Mesenteric fat pad (tissue), 1 donor: ENCODE measurements at places on chromosomes 1 and 21.
A peak's percentile ranks its signal among the peaks of the same experiment; 100 is the strongest.

GRCh38 chr21:46038341-46038829 is 56.8 kb downstream of the COL6A1 start:
- DNase-seq = no peak

DNA sequence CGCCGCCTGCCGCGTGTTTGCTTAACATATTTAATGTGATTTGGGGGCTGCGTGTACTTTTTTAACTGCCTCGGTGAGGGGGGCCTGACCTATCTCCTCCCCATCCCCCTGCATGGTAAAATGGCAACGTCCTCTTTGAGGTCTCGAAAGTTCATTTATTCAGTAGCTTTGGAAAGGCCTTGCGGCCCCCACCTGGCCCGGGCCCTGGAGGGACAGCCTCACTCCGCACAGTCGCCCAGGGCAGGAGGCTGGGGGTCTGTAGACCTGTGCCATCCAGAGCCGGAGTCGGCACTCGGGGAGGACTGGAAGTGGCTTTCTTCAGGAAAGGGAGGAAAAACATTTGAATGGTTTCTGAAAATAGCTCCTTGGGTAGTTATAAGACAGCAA is 38.0 kb upstream of the ACTRT2 start:
- DNase-seq = peak; percentile 55

DNA sequence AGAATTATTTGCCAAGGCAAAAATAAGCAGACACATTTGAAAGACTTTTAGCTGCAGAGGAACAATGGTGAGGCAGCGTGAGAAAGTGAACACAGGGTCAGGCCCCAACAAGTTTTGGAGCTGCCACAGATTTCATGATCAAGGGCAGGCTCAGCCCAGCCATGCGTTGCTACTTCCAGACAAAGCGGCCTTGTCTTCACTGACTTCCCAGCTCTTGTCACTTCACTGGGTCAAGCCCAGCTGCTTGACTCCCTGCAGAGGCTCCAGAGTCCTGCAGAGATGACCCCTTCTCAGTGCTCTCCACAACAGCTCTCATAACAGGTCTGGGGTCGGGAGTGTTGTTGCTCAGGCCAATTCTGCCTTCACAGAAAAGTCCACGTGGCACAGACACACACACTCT is 35.8 kb downstream of the HHAT start:
- no peak for DNase-seq

DNA sequence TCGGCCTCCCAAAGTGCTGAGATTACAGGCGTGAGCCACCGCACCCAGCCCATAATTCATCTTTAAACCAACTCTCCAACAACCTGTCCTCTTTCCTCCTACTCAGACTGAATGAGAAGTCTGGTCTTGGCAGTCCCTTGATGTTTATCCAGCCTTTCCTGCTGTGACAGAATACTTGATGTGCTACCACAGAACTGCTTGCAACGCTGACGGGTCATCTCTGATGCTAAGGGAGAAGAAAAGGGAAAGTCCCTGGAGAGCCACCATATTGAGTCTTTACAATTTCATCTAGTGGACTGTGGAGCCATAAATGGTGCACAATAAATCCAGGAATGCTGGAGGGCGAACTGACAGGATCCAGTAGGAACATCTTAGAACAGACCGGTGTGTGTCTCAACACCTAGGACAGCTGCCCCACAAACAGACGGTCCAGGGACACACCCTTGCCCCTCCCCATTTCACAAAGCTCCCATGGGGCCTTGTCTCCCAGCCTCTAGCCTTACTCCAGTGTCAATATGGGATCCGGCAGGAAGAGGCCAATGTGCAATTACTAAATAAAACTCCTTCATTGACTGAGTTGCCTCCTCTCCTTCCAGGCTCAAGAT is 30.7 kb downstream of the JAK1 start:
- DNase-seq = no peak

- no peak for DNase-seq
These were observed 19.3 kb downstream of the OBSCN start for GRCh38 chr1:228226956-228227791.

DNA sequence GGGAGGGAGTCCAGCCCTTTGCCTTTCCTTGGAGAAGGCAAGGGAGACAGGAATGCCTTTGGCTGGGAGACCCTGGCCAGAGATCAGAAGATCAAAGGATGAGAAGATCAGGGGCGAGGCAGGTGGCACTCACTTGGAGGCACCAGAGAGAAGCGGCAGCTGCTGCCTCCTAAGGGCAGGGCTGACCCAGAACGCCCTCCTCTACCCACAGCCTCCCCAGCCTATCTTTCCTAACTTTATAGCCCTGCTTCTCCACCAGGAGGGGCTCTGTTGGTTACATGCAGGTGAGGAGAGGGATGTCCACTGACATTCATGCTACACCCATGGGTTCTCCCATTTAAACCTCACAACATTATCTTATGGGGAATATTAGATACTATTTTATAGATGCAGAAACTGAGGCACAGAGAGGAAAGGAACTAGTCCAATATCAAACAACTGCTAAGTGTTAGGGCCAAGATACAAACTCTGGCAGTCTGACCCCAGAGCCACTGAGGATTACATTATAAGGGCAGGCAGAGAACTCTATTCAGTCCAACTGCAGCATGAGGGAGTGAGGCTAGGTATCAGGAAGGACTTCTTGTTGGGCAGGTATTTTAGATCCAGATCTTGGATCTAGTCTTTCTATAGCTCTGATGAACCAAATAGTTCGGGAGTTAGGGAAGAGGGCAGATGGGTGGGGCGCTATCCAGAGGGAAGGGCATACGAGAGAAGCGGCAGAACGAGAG is 19.9 kb downstream of the LGR6 start:
- DNase-seq = no peak

DNA sequence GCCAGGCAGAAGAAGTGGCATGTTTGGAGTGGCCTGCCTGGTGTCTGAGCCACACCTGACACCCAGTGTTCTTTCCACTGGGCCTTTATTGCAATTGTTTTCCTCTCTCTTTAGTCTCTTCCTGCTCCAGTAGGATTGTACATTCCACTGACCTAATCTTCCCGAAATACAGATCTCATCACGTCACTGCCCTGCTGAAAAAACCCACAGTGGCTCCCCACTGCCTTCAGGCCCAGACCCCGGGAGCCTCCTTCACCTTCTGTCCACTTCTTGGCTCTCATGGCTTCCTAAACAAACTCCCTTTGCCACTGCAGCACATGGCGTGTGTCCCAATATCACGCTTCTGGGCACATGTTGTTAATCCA is 25.3 kb upstream of the ATP5PO start:
- DNase-seq = no peak

- DNase-seq = no peak
These were observed 492.4 kb downstream of the PTPRU start for GRCh38 chr1:29728703-29729102.

GRCh38 chr1:234256359-234256758 is 116.9 kb upstream of the COA6 start:
- no peak for DNase-seq

- no peak for DNase-seq
These were observed 15.6 kb upstream of the MYOCOS start for GRCh38 chr1:171606402-171606941.

DNA sequence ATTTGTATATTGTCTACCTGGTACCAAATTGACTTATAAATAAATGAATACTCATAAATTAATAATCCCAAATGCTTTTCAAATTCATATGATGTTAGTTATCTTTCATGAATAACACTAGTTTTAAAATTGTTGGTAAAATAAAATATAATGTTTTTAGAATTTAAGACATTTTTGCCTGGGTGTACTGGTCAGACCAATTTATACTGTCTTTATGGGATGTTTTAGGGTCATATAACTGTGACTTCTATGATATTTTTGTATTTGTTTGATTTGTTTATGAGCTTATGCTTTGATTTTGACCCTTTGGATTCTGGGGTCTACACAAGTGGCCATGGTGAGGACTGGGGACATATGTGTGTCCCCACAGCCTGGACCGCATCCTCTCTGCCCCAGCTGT is 54.1 kb upstream of the KLHDC7A start:
- no peak for DNase-seq

GRCh38 chr1:112546076-112546475 is 37.3 kb downstream of the WNT2B start:
- no peak for DNase-seq

DNA sequence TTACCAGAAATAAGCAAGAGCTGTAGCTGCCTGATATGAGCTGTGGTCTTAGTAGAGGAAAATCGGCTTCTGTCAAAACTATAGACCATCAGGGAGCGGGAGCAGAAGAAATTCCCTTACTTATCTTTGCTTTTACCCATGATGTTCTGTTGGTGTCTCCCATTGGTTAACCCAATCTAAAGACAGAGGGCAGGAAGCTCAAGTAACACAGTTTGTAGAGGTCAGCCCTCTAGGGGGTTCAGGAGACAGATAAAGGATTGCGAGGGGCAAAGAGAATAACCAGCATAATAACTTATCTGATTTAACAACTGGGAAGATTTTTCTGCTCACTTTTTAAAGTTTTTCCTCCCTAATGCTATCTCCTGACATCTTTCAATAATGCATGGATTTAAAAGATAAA is 142.4 kb downstream of the NTMT2 start:
- DNase-seq = no peak

DNA sequence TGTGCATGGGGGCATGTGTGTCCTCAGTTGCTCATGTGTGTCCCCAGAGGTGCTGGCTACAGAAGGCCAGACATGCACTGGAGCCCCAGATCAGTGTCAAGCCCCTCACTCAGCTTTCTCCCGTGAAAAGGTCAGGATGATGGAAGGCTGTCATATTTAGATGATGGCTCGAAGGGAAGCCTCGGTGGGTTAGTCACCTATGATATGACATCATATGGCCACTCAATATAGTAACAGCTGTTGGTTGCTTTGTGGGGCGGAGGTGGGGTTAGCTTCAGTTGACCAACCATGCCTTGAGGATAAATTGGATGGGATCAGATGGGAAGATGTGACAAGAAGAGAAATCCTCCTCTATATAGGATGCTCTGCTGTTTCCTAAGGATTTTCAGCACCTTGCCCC is 43.5 kb upstream of the ATF3 start:
- no peak for DNase-seq

GRCh38 chr1:113452921-113453770 is 62.8 kb downstream of the MAGI3 start:
- no peak for DNase-seq

GRCh38 chr1:158146739-158147138 is 34.0 kb upstream of the CD1D start:
- DNase-seq = no peak

GRCh38 chr1:55061706-55062321 is 22.5 kb downstream of the PCSK9 start:
- DNase-seq = no peak

- DNase-seq = no peak
These were observed 312.6 kb downstream of the DUSP10 start for GRCh38 chr1:221429264-221429663.

DNA sequence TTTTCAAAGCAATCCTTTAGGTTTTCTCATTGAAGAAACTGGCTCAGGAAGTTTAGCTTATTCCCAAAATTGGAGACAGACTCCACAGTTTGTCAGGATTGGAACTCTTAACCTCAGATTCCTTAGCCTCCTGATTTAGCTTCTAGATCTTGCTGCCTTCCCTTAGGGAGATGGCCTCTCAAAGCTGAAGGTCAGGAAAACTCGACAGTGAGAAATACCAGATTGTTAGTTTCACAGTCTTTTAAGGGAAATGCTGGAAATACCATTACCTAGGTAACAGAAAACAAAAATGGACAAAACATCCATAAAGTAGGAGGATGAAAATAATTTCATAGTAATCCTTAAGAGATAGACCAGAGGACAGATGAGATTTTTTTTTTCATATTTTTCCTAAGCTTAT is 7.8 kb downstream of the RASAL2 start:
- DNase-seq = no peak

- no peak for DNase-seq
These were observed 6.7 kb downstream of the LMO4 start for GRCh38 chr1:87335175-87335884.

DNA sequence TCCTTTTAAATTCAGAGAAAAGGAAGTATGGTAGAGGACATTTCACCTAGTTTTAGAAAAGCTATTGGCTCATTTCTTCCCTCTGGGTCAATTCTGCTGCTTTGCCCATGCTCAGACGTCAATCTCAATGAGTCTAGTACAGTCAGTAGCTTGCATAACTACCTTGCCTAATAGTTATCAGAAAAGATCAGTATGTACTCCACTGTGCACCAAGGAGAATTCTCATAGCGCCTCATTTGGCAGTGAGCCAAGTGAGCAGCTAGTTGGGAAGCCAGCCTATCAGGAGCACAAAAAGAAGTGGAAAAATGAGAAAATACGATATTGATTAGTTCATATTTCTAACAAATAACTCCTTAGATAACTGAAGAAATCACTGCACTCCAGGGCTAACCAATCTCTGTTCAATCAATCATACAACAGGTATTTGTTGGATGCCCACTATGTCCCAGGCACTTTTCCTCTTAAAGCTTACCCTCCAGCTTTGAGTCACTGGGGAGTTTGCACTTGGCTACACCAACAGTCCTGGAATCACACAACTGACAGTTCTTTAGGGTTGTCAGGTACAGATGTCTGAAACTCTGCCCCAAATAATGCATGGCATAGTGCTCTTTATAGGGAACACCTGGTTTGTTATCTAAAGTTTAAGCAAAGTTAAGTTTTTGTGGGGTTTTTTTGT is 50.2 kb downstream of the PRDX6 start:
- DNase-seq = no peak

DNA sequence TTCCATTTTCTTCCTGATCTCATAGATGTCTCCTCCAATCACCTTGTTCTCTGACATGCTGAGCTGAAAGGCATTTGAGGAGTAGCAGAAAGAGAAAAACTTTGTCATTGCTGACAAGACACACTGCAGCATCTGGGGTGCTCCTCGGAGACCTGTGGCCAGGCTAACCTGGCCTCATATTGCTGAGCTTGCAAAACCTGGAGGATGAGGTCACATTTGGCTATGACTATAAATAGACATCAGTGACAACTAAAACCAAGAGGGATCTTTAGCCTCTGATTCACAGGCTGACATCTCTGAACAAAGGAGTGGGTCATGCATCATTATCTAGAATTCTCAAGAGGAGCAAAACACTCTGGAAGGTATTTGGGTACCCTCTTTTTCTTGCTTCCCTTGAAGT is 83.7 kb downstream of the PROX1 start:
- no peak for DNase-seq

DNA sequence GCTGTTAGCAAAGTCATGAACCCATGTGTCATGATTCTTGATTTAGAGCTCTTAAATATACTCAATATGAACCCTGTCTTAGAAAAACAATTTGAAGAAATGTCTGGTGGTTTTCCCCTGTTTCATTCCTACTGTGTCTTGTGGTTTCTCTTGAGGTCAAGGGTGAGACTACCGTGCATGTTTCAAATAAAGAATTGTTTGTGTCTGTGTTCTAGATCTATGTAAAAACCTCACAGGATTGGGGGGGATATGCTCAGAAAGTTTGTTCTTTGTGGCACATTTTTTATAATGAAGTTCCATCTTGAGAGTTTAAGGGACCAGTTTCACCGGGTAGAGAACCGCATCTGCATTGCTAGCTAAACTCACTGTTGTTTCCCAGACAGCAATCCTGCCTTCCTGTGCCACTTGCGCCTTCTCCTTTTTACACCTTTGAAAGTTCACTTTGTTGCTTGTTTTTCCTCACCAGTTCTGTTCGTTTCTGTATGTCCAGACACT is 30.9 kb upstream of the CACYBP start:
- DNase-seq = no peak

- DNase-seq = no peak
These were observed 36.9 kb downstream of the FBXO2 start for GRCh38 chr1:11617314-11617713.

GRCh38 chr1:244779410-244779809 is 56.0 kb upstream of the COX20 start:
- DNase-seq = no peak
